ENCODE measurements at places on chromosomes 11 and 22.
A peak's percentile ranks its signal among the peaks of the same experiment; 100 is the strongest.

DNA sequence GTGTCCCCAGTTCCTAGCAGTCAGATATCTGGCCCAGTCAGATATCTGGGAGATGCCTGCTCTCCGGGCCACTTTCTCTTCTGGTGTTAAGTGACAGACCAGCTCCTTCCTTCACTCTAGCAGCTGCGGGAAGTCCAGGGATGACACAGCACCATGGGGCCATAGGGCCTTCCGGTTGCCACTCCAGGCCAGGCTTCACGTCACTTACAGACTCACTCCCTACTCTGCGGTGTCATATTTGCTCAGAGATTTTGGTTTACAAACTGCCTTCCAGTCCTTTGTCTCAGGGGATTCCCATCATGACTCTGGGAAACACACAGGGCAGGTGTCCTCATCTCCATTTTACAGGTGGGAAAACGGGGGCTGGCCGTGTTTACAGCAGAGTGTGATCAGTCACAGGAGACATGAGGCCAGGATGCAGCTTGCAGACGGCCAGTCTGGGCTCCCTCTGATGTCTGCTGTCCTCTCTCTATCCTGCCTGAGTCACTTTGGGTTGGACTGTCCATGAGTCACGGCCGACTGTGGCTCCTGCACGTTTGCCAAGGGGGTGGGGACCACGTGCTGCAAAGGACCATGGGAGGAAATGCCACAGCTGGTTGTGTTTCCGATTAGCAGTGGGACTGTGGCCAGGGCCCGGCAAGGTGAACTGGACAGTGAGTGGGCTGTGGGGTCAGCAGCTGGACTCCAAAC lies 8.2 kb upstream of the TBC1D22A start:
- no peak for DNase-seq

- no peak for DNase-seq
Measured at GRCh38 chr11:96257972-96258934, 84.7 kb downstream of the MAML2 start.

DNA sequence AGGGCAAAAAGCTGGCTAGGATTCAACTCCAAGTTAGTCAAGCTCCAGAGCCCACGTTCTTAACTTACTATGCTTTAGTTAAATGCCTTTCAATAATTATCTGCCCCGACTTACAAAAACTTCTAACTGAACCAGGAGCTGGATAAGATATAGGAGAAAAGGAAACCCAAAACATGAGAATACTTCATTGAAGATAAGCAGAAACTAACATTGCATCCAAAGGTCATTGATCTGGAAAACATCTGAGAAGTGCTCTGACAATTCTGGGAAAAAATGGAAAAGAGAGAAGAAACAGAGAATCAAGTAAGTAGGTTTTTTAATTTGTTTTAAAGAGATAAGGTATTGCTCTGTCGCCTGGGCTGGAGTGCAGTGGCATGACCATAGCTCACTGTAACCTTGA lies 27.2 kb downstream of the ACAT1 start:
- no peak for DNase-seq

GRCh38 chr22:25420471-25420924 lies 144.0 kb upstream of the GRK3 start:
- DNase-seq, result peak; percentile 29

- no peak for DNase-seq
Measured at GRCh38 chr22:34501366-34501965, 564.5 kb upstream of the ISX start.
